Suppressor macrophage treated with lipopolysaccharide for 1 hour (primary cell): ENCODE measurements at places on chromosomes 3 and 15.

DNA sequence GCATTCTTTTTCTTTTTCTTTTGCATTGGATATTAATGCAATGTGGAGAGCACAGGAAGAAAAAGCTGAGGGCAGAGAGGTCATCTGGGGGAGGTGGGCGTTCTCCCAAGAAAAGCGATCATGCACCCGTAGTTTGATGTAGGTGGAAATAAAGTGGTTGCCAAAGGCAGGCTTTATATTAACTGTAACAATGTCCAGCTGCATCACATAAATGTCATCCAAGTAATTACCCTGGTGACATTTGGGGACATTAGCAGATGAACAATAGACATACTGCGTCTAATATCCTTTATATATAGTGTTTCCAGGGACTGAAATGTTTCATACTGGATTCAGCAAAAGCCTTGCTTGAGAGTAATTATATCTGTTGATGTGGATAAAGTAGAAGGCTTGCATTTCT is 135.5 kb downstream of the CNTN6 start:
- no peak for DNase-seq

DNA sequence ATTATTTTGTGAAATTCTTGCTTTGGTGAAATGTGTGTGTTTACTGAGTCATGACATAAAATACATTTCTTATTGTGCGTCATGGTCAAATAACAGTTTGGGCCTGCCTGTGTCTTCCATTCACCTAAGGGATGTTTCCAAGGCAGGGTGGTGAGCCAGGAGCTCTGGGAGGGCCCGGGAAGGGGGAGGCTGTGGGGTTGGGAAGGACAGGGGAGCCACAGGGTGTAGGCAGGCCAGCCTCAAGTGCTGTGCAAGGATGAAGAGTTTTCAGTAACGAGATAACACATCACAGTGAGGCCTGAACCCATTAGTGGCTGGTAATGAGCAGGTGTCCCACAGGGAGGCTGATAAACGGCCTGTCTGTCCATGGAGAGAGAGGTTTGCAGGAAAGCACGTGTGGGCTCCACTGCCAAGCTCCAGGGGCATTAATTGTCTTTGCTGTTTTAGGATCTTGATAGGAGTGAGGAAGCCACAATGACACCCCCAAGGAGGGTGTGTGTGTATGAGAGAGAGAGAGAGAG is 35.6 kb upstream of the SEC13 start:
- no peak for DNase-seq

GRCh38 chr15:42919799-42920518 is 619 bp downstream of the TTBK2 start:
- DNase-seq = peak; percentile 67

DNA sequence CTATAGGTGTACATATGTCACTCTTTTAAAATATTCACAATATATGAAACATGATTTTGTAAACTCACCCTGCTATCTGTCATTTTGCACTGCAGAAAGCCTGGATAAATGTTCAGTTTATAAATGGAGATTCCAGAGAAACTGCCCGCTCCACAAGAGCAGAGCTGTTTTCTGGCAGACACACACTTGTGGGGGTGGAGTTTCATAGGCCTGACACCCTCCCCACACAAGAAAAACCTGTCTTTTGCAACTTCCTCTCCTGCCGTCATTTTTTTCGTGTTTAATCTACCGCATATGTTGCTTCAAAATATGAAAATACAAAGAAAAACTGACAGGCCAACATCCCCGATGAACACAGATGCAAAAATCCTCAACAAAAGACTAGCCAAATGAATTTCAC is 479.0 kb downstream of the GABRG3 start:
- DNase-seq = no peak

GRCh38 chr3:186166036-186166435 is 57.1 kb upstream of the ETV5 start:
- no peak for DNase-seq

DNA sequence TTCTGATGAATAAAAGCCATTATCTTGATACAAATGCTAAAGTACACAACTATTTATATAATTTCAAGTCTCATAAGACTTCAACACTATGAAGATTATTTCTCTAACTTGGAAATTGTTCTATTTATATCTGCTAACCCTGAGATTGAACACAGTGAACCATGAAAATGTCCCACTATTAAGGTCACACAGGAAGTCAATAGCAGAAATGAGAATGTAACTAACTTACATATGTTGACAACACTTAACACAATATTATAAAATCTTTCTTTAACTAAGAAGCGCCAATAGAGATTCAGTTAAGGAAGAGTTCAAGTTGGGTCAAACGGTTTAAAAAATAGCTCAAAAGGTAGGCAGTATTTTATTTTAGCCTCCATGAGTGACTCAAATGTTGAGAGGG is 551.8 kb upstream of the CBLB start:
- no peak for DNase-seq

DNA sequence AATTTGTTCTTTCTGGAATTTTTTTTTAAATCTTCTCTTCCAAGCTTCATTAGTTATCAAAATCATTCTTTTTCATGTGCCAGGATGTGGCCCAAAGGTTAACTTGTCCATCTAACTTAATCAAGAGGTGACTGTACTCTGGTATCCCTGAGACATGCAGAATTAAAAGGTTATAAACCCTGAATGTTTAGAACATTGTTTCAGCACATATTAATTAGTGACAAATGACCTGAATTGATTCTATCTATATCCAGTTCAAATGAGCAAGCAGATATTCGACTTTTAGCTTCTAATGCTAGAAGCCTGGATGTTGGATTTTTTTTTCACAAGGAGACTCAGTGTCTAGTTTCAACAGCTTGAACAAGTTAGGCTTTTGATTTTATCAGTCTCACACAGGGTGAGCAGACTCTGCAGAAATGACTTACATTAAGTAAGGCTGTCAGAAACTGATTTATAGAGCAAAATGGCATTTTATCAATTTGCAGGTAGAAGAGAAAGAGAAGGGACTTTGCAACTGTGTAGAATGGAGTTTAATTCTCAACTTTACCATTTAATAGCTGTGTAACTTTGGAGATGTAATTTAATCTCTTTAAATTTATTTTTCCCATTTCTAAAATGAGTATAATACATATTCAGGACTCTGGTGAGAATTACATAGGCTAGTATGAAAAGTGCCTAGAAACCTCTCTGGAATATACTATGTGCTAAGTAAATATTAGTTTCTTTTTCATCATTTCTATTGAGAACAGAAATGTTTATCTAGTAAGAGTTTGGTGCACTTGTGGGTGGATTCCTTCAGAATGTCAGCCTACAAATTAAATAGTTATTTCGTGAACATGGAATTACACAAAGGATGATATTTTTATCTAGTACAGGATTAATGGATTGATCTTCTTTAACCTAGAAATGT is 100.0 kb downstream of the ALCAM start:
- no peak for DNase-seq

- DNase-seq = peak; percentile 45
Observed at GRCh38 chr15:32682977-32683630, 34.7 kb upstream of the GREM1 start.

DNA sequence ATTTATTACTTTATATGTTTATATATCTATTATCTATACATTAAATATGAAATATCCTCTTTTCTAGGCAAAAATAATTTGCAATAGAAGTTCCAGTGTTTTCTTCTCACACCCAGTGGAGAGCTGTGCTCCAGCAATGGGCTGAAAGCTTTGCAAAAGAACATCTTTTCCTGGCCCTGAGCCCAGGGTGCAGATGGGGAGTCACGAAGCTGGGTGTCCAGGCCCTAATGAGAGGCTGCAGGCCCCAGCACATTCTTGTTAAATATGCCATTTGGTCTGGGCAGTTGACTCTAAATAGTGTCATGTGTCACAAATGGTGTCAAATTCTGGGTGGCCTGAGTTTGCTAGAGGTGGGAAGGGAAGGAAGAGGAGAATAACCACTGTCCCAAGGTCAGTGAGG is 5.7 kb downstream of the NTRK3 start:
- DNase-seq = no peak

- DNase-seq = peak; percentile 29
Observed at GRCh38 chr15:74422652-74423430, 10.9 kb downstream of the SEMA7A start.

GRCh38 chr15:41746802-41747201 is 27.5 kb upstream of the MAPKBP1 start:
- DNase-seq = no peak

DNA sequence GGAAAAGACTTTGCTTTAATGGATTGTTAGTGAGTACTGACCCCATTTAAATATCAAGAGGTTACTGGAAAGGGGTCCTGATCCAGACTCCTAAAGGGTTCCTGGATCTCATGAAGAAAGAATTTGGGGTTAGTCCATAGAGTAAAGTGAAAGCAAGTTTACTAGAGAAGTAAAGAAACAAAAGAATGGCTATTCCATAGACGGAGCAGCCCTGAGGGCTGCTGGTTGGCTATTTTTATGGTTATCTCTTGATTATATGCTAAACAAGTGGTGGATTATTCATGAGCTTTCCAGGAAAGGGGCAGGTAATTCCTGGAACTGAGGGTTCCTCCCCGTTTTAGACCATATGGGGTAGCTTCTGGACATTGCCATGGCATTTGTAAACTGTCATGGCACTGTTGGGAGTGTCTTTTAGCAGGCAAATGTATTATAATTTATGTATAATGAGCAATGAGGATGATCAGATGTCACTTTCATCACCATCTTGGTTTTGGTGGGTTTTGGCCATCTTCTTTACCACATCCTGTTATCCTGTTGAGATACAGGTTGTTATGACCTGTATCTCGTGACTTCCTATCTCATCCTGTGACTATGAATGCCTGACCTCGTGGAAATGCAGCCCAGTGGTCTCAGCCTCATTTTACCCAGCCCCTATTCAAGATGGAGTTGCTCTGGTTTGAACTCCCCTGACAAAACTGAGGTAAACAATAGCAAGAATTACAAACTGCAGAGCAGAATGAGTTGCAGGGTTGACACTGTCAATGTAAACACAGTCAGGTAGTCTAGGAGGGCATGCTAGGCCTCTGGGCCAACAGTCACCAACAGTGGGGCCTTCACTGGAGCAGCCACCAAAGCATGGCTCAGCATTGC is 10.3 kb upstream of the GPR160 start:
- DNase-seq = no peak

- no peak for DNase-seq
Observed at GRCh38 chr3:182722907-182723306, 70.4 kb upstream of the ATP11B start.

DNA sequence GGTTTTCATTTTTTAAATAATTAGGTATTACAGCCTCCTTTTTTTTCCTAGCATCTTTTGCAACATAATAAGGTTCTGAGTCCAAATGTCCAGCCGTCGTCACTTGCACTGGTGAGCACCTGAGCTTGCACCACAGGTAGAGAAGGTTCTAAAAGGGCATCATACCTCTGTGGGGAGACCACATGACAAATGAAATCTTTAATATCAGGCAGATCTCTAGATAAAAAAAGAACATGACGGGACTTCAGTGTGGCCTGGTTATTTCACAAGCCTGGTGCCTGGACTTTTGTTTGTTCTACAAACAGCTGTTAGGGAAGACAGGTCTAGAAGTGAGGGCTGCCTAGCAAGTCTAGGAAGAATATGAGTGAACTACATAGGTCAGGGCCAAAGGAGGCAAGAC is 3.6 kb downstream of the ZBED2 start:
- DNase-seq = no peak

DNA sequence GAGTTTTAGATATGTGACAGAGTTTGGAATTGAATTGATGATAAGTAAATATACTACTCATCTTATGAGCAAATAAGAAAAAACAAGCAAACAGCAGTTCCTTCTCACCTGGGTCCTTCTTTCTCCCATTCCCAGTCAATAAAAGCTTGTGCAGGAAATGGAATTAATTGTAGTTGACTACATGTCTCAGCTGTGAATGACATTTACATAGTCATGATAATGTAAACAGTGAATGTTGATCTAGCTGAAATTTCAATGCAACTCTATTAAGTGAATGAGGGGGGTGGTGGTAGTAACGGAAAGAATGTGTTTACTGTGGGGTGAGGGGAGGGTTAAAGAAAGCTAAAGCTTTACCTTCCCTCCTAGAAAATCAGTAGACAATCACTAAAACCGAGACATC is 76.2 kb downstream of the NFKBIZ start:
- DNase-seq = no peak

DNA sequence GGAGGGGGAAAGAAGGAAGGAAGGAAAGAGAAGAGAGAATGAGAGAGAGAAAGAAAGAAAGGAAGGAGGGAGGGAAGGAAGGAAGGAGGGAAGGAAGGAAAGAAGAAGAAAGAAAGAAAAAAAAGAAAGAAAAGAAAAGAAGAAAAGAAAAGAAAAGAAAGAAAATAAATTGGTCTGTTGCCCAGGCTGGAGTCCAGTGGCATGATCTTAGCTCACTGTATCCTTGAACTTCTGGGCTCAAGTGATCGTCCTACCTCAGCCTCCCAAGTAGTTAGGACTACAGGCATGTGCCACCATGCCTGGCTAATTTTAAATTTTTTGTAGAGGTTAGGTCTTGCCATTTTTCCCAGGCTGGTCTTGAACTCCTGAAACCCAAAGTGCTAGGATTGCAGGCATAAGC is 11.6 kb upstream of the RNF7 start:
- no peak for DNase-seq

DNA sequence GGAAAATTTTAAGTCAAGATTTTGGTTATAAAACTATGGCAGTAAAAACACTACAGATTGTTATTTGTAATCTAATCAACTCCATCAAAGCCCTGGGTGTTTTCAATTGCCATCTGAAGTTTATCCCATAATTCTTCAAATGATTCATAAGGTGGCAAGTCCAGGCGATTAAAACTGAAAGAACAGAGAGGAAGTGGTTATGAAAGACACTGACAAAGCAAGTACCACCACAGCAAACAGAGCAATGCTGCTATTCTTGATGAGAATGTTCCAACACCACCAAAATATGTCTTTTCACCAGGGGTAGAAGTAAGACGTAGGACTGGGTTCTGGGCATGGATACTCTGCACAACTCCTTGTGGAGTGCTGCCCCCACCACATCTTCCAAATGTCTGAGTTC is 86.9 kb upstream of the PRTG start:
- DNase-seq = peak; percentile 15

DNA sequence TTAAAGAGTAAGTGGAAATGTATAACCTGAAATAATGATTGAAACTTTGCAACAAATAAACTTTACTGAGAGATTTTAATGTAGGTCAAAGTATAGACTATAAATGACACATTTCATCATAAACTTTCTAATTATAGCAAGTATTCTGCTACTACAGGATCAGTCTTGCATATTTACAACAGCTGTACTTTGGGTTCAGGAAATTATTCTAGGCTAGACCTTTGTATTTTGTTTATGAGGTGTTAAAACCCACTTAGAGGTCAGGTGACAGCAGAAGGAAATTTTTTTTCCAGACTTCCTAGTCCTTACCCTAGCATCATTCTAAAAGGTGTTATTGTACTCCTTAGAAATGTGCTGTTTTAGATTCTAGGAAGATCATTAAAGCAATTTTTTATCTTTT is 2.3 kb downstream of the RNF7 start:
- no peak for DNase-seq

- peak; percentile 1 for DNase-seq
Observed at GRCh38 chr3:126156468-126156867, 23.9 kb downstream of the ALDH1L1 start.
